ENCODE measurements at places on chromosomes 2 and 18.

DNA sequence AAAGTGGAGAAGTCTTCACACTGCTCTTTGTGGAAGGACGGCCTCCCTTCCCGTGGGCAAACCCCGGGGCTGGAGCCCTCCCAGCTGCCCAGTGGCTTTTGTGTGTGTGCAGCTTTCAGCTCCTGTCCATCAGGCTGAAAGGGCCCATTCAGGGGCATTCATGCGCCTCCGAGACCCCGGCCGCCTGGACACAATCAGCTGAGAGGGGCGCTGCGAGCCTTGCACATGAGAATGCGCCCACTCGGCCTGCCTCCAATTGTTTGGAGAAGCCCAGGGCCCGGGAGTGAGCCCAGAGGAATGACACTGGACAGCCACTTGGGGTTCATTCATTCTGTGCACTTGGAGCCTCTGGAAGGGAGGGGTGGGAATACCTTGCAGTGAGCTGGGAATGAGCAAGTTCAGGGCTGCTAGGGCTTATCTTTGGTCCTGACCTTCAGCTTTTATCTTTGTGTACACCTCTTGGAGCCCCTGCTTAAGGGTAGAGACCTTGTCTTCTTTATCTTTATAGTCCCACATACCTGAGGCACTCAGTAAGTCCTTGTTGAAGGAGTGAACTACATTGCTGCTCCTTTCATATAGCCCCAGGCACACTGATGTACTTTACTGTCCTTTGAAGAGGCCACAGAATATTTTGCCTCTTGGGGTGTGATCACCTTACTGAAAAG lies 56.5 kb downstream of the TCF7L1 start:
- no peak for DNase-seq

GRCh38 chr18:9404565-9405060 lies 70.0 kb downstream of the TWSG1 start:
- DNase-seq = peak; percentile 45

- no peak for DNase-seq
Observed at GRCh38 chr2:20393986-20394385, 43.3 kb upstream of the PUM2 start.

GRCh38 chr2:223771475-223771874 lies 65.9 kb downstream of the AP1S3 start:
- DNase-seq = no peak

DNA sequence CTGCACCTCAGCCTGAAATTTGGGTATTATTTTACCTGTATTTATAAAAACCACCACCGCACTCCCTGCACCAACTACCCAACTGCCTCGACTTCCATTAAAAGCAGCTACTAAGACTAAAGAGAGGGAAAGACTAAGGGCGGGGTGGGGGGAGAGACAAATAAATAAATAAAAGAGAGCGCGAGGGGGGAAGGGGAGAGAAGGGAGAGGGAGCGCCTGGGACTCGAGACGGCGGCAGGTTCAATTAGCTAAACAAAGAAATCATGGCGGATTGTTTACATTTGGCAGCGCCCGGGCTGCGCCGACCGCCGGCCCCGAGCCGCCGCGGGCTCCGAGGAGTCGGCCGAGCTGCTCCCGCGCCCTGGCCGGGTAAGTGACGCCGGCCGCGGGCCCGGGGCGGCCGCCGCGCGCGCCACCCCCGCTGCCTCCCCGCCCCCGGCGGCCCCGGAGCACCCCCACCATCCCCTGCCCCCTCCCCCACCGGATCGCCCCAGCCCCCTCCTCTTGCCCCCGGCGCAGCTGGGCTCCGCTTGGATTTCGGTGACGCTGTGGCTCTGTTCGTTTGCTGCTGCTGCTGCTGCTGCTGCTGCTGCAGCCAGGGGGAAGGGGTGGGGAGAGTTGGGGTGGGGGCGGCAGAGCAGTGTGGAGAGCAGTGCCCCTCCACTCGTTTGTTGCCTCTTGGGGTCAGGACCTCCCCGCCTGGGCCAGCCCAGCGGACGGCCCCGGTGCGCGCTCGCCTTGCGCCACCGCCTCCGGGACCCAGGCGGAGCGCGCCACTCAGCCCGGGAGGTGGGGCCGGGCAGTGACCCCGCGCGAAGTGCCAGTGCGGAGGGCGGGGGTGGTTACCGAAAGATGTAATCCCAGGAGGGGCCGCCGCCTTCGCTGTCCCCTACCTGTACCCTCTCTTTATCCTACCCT lies 187.2 kb upstream of the FANCL start:
- peak; percentile 4 for DNase-seq

DNA sequence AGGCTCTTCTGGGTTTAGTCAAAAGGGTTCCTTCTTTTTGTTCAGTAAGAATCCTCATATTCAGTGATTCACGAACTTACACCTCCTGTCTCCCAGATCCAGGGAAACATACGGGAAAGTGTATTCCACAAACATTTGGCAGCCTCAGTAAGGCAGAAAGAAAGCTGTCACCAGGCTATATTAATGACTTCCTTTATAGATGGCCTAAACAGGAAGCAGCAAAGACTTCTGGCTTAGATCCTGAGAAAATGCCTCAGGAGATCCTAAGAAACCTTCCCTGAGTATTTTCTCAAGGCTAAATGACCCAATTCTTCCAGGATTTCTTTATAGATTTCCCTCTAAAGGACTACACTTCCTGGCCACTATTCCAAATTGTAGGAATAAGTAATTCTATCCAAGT lies 1995.5 kb upstream of the CELF4 start:
- peak; percentile 53 for DNase-seq

GRCh38 chr18:6086731-6087130 lies 191.4 kb upstream of the TMEM200C start:
- no peak for DNase-seq

DNA sequence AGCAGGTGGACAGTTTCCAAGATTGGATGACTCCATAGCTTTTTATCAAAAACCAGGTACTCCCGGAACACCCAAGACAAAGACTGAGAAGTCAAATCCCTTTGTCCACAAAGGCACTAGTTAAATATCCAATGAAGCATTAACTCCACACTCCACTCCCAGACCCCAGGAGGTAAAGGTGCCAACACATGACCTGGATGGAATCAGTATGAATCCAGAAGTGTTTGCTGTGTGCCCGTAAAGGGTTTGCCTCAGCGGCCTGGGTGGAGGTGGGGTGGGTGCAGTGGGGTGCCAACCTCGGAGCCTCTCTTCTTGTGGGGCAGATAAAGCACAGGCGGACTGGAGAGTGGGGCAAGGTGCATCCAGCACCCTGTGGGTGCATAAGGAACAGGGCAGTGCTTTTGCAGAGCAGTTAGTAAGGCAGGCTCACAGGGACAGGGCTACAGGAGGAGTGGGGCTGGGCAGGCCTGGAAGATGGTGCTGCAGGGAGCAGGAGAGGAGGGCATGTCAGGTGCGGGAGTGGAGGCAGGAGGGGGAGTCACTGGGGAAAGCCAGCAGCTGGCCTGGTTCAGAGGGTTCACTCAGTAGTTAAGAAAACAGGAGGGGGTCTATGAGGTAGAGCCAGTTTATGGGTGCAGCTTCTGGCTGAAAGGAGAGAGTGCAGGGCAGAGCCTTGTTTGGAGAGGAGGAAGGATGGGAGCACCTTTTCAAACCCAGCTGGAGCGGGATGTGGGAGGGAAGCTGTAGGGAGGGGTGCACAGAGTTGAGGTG lies 208.4 kb upstream of the SMAD2 start:
- DNase-seq = no peak

GRCh38 chr2:65436169-65436823 lies 3.9 kb upstream of the SPRED2 start:
- DNase-seq = peak; percentile 97

DNA sequence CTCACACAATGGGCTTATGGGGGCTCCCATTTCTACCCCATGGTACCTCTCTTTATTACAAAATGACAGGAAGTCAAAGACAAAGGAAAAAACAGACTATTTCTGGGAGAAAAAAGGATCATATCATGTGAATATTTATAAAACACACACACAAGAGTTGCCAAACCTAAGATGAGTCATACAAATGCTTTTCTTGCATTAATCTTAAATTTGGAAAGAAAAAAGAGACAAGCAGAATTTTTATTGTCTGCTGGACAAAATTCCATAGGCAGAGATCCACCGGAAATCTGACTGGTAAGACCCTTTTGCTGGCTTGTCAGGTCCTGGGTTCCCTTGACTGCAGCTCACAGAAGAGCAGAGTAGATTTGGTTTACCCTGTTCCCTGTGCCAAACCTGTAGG lies 1732.3 kb upstream of the PIK3C3 start:
- DNase-seq = peak; percentile 23

DNA sequence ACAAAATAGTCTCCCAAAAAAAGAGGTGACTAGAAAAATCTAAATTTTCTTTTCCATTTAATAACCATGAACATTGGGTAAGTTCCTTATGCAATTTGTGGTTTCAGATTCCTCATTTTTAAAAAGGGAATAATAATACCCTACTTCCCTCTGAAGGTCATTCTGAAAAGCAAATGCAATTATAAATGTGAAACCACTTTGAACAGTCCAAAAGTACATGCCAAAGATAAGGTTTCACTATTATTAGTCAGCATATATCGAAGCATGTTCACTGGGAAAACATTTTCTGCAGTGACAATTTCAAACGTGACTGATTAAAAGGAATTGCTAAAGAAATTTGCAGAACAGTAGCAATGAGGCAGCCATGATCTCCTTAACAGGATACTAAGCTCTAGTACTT lies 100.1 kb upstream of the RNF152 start:
- DNase-seq = peak; percentile 79

DNA sequence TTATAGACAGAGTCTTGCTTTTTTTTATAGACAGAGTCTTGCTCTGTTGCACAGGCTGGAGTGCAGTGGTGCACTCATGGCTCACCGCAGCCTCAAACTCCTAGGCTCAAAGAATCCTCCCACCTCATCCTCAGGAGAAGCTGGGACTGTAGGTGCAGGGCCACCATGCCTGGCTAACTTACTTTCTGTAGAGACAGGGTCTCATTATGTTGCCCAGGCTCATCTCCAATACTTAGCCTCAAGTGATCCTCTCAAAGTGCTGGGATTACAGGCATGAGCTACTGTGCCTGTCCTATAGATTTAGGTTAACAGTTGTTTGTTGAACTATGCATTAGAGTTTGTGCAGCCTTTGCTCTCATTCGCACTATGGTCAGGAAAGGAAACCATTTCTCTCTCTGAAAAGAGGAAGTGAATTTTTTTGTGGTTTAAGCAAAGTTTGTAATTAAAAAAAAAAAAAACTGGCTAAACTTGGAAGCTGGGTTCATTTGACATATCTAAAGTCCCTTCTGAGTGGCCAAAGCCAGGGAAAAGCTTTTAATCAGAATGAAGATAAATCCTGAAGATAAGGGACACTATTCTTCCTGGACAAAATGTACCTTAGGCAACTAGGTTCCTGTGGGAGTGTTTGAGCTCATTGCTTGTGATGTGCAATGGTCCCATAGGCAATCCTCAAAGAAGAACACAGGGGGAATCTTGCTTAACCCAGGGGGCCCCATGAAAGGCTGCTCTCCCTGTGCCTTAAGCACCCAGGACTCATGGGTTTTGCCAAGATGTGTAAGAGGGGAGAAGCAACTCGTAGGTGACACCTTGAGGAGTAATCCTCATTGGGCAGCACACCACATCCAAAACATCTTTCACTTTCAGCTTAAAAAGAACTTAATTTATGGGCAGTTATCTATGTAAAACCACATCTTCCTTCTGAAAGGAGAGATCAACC lies 201.7 kb downstream of the MREG start:
- no peak for DNase-seq

- no peak for DNase-seq
Observed at GRCh38 chr2:164692114-164692513, 70.8 kb upstream of the GRB14 start.

- no peak for DNase-seq
Observed at GRCh38 chr2:233490831-233491230, 75.8 kb downstream of the USP40 start.

GRCh38 chr2:32235315-32235714 lies 29.4 kb downstream of the NLRC4 start:
- DNase-seq = peak; percentile 6

- no peak for DNase-seq
Observed at GRCh38 chr18:48761582-48761981, 189.2 kb downstream of the SMAD7 start.

GRCh38 chr2:64018701-64019082 lies 536 bp downstream of the VPS54 start:
- peak; percentile 58 for DNase-seq

DNA sequence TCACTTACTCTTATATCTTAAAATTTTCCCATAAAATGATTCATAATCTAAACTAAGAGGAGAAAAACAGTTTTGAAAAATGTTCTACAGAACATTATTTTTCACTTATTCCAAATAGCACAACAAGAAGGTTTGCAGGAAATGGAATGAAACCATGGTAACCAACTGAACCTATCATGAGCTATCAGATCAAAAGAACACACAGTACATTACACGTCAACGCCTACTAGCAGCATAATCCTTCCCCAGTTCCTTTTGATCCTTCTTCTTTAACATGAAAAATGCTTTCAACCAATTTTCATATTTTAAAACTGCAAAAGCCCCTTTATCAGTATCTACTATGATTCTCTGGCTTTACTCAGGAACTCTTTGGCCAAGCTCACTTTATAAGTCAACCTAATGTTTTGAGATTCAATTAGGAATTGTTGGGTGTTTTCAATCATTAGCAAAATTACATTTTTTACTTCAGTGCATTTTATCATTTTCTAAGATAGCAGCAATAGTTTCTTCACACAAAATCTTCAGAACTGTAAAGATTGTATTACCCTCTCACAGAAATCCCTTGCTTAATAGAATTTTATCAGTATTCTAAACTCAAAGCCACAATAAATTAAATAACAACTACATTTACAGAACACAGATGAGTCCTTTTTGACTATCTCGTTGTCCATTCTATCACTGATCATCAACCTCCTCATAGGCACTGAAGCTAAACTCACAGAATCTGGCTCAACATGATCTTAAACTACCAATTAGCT lies 102.5 kb downstream of the CHN1 start:
- peak; percentile 56 for DNase-seq

GRCh38 chr2:137747509-137747908 lies 216.8 kb upstream of the HNMT start:
- DNase-seq = no peak

DNA sequence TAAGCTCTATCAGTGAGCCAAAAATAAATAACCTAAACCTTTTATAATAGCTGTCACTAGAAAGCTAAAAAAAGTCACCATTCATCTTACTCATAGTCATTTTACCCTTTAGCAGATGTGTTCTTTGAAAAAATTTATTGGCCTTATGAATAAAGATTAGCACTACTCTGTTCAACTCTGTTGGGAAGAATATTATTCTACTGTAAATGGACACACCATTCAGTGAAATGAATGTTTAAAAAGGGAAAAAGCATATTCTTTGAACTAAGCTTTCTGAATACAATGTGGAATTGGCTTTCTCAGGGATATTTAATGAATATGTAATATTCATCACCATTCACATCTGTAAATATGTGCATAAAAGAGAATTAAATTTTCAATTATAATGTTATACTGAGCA lies 422.0 kb downstream of the CBLN2 start:
- no peak for DNase-seq
